ENCODE measurements at places on chromosomes 4 and X. TPM values are rescaled to one million over a fixed set of nuclear protein-coding genes. Genes with fewer than 3 reads are reported as not detected.

- DNase-seq = no peak
Measured at GRCh38 chr4:46393606-46394005, 3.7 kb upstream of the GABRA2 start.

DNA sequence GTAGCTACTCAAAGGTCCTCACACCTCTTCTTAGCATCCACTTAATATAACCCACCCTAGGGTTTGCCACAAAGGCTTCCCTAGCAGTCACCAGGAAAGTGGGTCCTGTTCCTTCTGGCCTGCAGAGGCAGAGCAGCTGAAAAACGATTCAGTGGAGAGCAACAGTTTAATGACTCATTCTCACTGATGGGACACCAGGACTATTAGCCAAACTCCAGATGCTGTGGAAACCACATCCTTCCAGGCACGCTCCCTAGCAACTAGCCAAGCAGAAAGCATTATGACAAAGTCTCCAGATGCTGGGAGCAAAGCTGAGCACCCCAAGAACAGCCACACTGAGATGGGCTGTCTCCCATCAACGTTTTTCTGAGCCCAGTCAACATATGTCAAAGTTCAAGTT lies 30.3 kb upstream of the UTP14A start:
- no peak for DNase-seq

- DNase-seq = no peak
Measured at GRCh38 chr4:85772470-85772869, 297.5 kb downstream of the ARHGAP24 start.

DNA sequence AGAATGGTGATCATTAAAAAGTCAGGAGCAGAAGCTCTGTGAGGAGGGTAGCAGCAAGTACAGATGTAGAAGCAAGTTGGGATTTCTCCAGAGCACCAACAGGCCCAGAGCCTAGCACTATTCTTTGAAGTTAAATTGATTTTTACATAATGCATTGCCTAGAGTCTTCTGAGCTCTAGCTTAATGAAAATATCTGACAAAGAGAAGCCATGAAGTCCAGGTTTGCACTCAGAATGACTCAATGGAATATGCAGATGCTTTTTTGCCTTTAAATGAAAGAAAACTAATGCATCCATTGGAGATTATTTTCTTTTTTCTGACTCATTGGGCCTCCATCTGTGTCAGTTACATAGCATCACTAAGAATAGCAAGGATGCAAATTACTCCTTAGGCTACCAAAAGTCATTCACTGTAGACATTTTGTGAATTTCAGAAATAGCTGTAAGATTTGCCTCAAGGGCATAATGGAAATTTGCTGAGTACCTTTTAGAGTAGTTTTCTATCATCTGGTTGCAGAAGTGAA lies 91.0 kb downstream of the EDA2R start:
- no peak for DNase-seq

GRCh38 chrX:13298836-13299235 lies 21.0 kb downstream of the ATXN3L start:
- no peak for DNase-seq

GRCh38 chr4:54589586-54589985 lies 68.2 kb upstream of the KIT start:
- no peak for DNase-seq

DNA sequence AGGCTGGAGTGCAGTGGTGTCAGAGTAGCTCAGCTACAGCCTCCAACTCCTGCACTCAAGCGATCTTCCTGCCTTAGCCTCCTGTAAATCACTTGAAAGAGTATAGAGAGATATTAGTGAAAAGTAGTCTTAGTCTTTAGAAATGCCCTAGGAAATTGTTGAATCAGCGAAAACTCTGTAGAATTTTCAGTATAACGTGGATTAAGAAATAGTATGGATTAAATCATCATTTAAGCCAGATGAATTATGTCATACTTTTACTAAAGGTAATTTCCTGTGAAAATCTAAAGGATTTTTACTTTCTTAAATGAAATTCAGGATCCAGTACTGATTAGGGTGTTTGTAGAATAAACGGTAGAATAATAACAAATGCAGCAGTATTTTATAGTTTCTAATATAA lies 163.2 kb downstream of the KDM6A start:
- no peak for DNase-seq

DNA sequence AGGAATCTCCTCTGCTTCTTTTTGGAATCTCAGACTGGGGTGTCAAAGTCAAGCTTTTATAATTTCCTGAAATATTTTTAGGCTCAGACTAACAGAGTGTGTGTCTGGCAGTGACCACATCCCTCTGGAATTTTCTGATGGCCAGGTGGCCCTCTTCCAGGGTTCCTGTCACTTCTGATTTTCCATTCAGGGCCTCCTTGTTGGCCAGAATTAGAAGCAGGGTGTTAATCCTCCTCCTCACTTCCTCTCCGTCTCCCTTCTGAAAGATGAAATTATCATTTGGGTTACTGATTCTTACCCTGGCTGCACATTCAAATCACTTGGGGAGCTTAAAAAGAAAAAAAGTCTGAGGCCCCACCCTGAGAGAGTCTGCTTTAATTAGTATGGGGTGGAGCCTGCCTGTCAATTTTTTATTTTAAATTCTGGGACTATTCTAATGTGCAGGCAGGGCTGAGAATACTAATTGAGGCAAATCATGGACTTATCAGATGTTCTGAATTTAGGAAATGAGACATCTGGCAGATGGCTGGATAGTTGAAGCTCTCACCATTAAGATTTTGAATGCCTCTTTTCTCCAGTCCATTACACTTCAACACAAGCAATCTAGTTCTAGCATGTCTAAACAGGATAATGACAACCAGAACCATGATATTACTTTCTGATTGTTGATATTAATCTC lies 43.2 kb downstream of the HAND2 start:
- DNase-seq = no peak

GRCh38 chr4:102860611-102861324 lies 8.0 kb upstream of the CISD2 start:
- DNase-seq = no peak

DNA sequence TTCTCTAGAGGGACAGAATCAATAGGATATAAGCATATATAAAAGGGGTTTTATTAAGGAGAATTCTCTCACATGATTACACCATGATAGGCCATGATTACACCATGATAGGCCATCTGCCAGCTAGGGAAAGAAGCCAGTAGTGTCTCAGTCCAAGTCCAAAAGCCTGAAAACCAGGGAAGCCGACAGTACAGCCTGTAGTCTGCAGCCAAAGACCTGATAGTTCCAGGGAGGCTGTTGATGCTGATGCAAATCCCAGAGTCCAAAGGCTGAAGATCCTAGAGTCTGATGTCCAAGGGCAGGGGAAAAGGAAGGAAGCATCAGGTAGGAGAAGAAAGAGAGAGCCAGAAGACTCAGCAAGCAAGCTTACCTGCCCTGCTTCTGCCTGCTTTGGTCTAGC lies 411.3 kb upstream of the EMCN start:
- peak; percentile 53 for DNase-seq

GRCh38 chrX:9948406-9948805 lies 18.8 kb upstream of the CLDN34 start:
- DNase-seq = no peak

GRCh38 chr4:154421618-154422017 lies 70.0 kb downstream of the DCHS2 start:
- DNase-seq = no peak

- DNase-seq = no peak
Measured at GRCh38 chrX:10486373-10486772, 134.0 kb downstream of the MID1 start.

DNA sequence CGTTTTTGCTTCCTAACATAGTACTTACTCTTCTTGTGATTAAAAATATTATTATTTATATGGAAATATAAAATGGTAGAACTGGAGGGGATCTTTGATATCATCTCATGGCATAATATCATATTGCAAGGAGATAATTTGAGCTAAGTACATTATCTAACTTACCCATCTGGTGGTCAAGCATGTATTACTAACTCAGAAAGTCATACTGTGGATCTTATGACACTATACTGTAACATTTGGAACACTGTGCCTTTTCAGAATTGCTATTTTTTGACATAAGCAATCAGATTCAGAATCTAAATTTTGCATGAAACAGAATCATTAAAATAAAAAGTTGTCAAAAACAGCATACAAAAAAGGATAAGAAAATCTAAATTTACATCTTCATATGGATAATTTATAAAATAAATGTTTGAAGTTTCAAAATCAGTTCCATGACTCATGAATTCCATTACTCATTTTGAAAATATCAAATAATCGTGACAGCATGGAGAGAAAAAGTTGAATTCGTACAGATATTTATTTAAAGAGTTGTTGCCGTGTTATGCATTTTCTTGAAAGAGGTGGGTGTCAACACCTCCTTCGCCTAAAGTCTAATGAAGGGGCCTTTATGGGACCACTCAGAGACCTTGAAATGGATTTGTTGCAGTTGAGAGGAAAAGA lies 928.1 kb downstream of the PDHA2 start:
- no peak for DNase-seq

DNA sequence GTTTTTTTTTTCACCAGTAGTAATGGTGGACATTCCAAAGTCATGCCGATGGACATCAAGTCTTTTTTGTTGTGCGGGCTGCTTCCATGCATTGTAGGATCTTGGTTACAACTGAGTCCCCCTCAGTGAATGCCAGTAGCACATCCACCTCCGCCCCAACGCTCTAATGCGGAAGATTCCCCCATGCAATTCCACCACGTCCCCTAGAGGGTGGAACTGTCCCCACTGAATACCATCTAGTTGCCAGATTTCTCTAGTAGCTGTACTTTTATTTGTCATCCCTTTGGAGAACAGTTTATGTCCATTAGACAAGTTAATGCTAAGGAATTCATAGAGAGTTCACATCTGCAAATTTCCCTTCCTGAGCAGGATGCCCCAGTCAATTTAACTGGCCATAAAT lies 6.7 kb downstream of the SHISA3 start:
- DNase-seq = no peak

DNA sequence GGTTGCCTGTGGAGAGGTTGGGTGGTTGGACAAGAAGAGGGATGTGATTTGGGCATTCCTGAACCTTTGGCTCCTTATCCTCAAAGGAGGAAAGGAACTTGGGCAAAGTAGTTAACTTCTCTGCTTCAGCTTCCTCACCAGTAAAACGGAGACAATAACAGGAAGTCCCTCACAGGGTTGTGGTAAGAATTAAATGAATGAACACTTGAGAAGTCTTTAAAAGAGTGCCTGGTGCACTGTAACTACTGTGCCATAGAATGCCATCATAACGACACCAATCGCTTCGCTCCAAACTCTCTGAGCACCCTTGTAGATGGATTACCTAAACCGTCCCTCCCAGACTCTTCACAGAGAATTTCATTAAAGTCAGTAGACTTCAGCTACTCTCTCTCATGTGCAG lies 10.5 kb downstream of the ZCCHC18 start:
- DNase-seq = no peak

DNA sequence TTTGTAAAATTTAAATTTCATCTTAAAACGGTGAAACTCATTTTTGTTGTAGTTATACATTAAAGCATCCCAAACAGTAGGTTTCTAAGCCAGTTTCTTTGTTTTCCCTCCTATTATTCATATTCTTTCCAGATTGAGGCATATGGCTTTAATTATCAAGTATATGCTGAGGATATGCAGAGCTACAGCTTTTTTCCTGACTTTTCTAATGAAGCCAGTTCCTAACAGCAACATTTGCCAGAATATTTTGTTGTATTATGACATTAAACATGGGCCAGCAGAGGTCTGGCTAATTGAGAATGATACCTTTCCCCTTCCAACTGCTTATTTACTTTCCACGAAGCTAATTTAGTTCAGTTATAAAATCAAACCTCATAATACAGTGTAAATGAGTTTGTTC lies 75.3 kb downstream of the SLIT2 start:
- no peak for DNase-seq

The DCAF4L1 gene
- 0.36 TPM for total RNA-seq

The ITM2A gene
- 111 TPM for total RNA-seq

The SHROOM2 gene
- 6.2 TPM for total RNA-seq

The TIGD4 gene
- total RNA-seq = 1.6 TPM

The MAGEB1 gene
- not detected for total RNA-seq

The UXT gene
- 65.3 TPM for total RNA-seq
